Omental fat pad (tissue), 4 donors: ENCODE measurements at places on chromosomes 6 and 20. TPM values are rescaled to one million over a fixed set of nuclear protein-coding genes. Genes with fewer than 3 reads are reported as not detected.

- DNase-seq: no peak
Measured at GRCh38 chr6:15284743-15285142, 38.9 kb downstream of the JARID2 start.

- DNase-seq: no peak
Measured at GRCh38 chr20:21615617-21616080, 89.8 kb upstream of the PAX1 start.

PAK5 gene
- total RNA-seq: not detected

GABRR1 gene
- total RNA-seq: not detected

HLA-DPA1 gene
- 141 TPM for total RNA-seq
